ENCODE measurements at places on chromosomes 11 and 22. TPM values are rescaled to one million over a fixed set of nuclear protein-coding genes. Genes with fewer than 3 reads are reported as not detected.

Gene TMEM191C
- total RNA-seq: 1.2 TPM

Gene AP5B1
- 15.8 TPM for total RNA-seq

Gene CARD18
- total RNA-seq: not detected

Gene FERMT3
- total RNA-seq: 38.9 TPM

Gene ISX
- total RNA-seq: not detected

DNA sequence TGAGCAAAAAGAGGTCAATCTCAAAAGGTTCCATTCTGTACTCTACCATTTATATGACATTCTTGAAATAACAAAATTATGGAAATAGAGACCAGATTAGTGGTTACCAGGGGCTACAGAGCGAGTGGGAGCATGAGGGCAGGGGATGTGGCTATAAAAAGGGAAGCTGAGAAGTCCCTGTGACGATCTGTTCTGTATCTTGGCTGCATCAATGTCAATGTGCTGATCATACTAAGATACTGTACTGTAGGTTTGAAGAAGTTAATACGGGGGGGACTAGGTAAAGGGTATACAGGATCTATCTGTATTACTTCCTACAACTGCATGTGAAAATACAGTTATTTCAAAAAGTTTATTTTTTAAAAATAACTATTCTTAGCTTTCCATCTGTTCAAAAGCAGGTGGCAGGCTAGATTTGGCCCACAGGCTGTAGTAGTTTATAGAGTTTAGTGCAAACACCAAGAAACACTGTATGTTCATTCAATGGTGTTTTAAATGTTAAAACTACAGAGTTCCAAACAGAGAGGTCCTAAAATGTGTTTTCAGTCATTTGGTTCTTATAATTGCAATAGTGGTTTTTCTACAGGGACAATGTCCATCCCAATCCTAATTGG lies 78.2 kb downstream of the SMCO4 start:
- DNase-seq: no peak

- DNase-seq: no peak
Observed at GRCh38 chr11:61486011-61486620, 22.4 kb upstream of the LRRC10B start.

GRCh38 chr11:100353083-100353482 lies 334.0 kb upstream of the ARHGAP42 start:
- DNase-seq: no peak

- DNase-seq: no peak
Observed at GRCh38 chr11:105032495-105032894, 2.4 kb downstream of the CASP1 start.

DNA sequence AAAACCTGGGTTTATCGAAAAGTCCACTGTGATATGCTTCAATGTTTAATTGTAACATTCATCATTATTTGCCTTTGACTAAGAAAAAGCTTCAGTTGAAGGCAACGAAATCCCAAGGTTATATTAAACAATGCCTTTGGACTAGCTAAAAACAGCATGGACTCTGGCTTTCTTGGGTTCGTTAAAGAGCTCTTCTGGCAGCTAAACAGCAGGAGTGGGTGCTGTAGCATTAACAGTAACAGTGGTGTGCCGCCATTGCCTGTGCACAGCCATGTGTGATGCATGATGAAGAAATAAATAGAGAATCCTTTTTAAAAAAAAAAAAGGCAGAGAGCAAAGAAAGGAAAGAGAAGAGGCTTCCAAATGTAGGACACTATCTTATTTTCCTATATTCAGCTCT lies 406.6 kb upstream of the FAT3 start:
- no peak for DNase-seq

GRCh38 chr11:103652013-103652412 lies 384.4 kb upstream of the DDI1 start:
- DNase-seq: peak; percentile 50

- DNase-seq: no peak
Observed at GRCh38 chr22:47605441-47605840, 843.0 kb downstream of the TBC1D22A start.

DNA sequence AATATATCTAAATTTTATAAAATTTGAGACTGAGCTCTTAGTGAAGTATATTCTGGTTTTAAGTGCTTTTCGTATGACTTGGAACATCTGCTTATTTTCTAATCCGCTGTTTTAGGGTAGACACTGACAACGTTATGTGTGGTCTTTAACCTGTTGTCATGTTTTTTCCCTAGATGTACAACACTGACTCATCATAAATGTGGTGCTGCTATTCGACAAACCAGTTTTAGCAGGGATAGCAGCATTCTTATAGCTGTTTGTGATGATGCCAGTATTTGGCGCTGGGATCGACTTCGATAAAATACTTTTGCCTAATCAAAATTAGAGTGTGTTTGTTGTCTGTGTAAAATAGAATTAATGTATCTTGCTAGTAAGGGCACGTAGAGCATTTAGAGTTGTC lies 23.8 kb upstream of the HIKESHI start:
- no peak for DNase-seq

- DNase-seq: no peak
Observed at GRCh38 chr11:6746086-6746618, 25.6 kb downstream of the OR2AG2 start.

GRCh38 chr11:62858201-62858600 lies 18.8 kb upstream of the WDR74 start:
- DNase-seq: no peak

GRCh38 chr11:78996007-78996406 lies 421.3 kb upstream of the NARS2 start:
- no peak for DNase-seq

- no peak for DNase-seq
Observed at GRCh38 chr11:68077617-68078582, 39.1 kb downstream of the TCIRG1 start.

- no peak for DNase-seq
Observed at GRCh38 chr11:17635551-17635938, 83.8 kb upstream of the MYOD1 start.

GRCh38 chr11:128239306-128239705 lies 348.1 kb downstream of the ETS1 start:
- no peak for DNase-seq

DNA sequence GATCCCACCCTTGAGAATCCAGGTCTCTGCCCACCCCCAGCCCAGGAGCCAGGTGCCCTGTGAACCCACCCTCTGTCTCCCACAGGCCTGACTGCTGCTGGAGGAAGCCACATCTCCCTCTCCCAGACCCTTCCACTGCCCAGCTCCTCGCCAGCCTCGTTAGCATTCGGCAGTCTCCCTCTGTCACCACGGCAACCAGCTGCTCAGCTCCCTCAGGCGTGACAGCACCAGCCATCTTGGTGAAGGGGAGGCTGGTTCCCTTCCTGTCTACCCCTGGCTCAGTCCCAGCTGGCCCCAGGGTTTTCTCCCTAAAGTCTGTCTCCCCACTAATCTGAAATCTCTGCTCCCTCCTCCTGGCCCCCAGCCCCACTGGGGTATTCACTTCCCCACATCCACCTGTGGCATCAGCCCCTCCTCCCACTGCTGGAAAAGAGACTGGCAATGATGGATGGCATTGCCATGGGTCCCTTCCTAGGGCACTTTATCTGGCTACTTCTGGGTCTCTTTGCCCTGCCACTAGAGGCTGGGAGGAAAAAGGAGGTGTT lies 28.1 kb downstream of the NRXN2 start:
- no peak for DNase-seq

- no peak for DNase-seq
Observed at GRCh38 chr22:35140879-35141745, 75.2 kb downstream of the ISX start.

DNA sequence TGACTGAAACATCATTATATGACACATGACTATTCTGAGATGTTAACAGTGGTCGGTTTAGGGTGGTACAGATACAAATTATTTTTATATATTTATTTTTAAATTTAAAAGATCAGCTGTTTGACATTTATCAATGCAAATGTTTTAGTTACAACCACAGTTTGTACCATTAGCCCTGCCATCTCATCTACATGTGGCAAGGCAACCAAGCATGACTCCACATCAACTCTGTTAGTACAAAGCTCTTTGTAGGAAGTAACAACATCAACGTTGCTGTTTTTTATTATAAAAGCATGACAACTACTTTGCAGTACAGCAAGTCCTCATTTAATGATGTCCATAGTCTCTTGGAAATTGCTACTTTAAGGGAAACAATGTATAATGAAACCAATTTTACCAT lies 40.8 kb downstream of the ENTHD1 start:
- no peak for DNase-seq

DNA sequence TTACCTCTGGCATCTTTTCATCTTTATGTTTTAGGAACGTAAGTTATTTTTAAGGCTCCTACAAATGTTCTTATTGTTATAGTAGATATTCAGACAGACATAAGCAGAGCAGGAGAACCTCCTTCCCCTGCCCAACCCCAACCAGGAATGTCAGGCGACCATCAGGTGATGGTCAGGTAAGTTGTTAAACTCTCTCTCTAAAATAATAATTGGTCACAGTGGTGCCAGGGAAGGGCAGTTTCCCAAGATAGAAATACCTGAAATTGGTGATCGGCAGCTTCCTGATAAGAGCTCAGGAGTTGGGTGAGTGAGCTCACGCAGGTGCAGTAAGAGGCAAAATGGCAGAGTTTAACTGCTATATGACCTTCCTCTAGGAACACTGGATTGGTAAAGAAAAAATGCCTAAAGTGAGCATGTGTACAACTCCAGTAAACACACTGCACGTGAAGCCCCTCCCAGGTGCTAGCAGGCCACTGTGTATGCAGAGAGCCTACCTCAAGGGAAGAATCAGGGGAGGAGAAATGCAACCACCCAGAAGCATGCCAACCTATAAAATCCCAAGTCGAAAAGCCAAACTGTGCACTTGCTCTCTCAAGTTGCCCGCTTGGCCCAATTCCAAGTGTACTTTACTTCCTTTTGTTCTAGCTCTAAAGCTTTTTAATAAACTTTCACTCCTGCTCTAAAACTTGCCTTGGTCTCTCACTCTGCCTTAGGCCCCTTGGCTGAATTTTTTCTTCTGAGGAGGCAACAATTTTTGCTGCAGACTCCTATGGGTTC lies 273.9 kb downstream of the SBF2 start:
- no peak for DNase-seq

DNA sequence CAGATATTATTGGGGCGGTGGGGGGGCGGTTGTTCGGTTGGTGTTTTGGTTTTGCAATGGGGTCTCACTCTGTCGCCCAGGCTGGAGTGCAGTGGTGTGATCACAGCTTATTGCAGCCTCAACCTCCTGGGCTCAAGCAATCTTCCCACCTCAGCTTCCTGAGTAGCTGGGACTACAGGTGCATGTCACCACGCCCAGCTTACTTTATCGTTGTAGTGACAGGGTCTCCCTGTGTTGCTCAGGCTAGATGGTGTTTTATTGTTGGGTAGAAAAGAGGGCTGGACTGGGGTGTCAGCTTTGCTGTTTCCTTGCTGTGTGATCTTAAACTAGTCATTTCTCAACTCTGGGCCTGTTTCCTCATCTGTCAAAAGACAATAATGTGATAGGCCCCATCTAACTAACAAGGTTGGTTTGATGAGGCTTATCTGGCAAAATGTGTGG lies 17.5 kb upstream of the MYH9 start:
- DNase-seq: no peak

DNA sequence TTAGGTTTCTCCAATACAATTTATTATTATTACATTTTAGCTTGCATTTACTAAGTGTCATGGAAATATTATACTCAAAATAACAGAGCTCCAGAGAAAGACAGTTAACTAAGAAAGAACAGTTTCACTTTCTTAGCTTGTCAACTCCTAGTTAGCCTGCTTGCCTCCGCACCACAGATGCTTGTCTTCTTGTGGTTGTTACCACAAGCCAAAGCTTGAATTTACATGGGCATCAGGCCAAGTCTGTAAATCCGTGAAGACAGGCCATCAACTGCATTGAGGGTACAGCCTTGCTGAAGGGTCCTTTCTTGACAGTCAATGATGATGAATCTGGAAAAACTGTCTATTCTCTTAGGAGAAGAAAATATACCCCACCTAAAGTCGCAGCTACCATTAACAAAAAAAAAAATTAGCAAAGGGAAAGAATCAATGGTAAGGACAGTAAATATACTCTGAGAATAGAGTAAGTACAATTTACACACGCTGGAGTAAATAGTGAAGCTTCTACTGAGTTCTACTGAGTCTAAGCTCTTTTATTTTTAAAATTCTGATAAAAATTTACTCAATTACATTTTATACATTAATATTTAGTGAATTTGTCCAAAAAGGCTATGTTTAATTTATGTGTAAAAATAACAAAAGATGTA lies 15.6 kb upstream of the DENND5A start:
- DNase-seq: no peak

GRCh38 chr11:130601141-130601540 lies 152.7 kb downstream of the ADAMTS15 start:
- no peak for DNase-seq

- no peak for DNase-seq
Observed at GRCh38 chr22:27668828-27669797, 132.4 kb downstream of the MN1 start.

All from glomerular endothelial cell (primary cell).